ENCODE measurements at places on chromosomes 6 and 20.
A peak's percentile ranks its signal among the peaks of the same experiment; 100 is the strongest.

DNA sequence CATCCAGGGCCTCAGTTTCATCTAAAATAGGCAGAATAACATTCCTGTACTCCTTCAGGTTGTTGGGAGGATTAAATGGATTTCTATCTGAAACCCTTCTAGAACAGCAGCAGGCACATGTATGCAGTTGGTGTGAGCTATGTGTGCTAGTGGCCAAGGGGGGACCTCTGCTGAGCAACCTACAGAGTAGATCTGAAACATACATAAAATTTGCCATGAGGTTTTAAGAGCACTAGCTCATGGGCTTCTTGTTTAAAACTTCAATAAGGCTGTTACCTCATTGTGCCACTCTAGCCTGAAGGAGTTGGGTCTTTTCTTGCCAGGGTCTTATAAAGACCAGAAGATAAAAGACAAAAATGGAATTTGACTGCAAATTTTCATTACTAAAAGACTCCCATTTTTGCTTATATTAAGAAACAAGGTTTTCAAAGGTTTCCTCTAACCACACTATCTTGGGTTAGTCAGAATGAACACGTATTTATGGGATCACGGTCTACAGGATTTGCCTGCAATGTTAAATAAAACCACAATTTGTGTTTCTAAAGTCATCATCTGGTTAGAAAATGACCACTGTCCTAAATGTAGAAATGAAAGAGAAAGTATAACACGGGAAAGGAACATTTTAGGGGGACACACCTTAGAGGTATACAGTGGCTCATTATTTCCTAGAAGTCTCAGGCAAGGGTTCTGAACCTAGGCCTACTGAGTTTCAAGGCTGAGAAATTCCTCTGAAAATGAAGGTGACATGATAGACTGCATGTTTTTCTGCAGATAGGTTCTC lies 144.9 kb upstream of the OLIG3 start:
- no peak for DNase-seq

- DNase-seq: no peak
These were observed 384.9 kb upstream of the SPTLC3 start for GRCh38 chr20:12623870-12624269.

DNA sequence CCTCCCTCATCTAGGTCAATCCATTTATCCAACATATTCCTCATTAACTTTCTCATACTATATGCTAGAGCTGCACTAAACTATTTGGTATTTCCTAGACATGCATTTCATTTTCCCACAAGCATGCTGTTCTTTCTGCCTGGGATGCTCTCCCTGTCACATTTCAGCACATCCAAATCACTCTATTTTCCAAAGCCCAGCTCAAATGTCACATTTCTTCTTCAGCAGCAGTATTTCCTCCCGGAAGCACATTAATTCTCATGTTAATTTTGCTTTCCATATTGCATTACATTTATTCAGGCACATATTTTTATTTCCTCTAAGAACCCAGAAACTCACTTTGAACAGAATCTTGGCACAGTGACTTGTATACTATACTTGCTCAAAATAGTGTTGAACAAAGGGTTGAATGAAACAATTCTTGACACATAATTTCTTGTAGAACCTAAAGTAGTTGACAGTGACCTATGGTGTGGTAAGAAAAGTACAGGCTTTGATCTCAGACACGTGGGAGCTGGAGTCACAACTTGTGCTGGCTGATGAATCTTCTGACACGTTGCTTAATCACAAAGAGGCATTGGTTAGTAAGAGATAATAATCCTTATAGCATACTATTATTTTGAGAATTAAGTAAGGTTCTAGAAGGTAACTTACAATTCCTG lies 30.8 kb upstream of the CD2AP start:
- no peak for DNase-seq

- no peak for DNase-seq
These were observed 198.3 kb downstream of the PLCB1 start for GRCh38 chr20:8330319-8330784.

- DNase-seq: no peak
These were observed 25.8 kb downstream of the LY86 start for GRCh38 chr6:6614096-6614982.

DNA sequence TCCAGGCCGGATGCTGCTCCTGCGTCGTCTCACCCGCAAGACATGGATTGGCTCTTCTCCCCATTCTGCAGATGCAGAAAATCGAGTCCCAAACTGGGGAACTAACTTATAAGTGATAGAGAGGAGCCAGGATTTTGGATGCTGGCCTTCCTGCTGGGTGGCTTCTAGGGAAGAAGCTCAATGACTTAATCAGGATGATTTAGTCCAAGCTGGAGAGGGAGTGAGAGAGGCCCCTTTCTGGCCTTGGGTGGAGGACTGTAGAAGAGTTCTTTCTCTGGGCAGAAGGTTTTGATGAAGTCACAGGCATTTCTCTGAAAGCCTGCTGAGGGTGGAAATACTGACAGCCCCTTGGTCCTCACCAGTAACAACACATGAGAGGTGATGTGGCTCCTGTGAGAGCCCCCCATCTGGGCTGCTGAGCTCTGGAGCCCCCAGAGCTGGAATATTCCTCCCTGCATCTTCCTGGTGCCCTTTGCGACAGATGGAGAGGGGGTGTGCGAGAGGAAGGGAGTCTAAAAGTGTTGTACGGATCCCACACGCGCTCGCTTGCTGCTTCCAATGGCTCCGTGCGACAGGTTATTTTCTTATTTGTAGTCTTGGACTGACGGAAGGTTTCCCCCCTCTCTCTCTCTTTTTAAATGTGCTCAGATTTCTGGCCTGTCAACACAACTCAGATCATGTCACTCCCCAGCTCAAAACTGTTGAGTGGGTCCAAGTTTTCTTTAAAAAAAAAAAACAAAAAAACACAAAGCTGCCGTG lies 3.5 kb downstream of the SIRPA start:
- DNase-seq: no peak

DNA sequence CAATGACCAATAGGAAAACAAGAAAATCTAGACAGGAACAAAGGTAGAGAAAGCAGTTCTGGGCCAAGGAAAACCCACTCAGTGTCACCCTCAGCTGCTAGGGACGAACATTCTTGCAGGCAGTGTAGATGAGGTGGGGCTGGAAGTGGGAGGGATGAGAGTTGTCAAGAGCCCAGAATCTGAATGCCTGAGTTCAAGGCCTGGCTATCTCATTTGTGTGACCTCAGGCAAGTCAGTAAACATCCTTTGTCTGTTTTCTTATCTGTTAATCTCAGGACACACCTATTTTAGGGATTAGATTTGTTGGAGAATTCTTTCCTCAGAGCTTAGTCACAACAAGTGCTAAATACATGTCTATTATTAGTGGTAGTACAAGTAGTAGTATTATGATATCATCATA lies 50.9 kb upstream of the KIF16B start:
- no peak for DNase-seq

DNA sequence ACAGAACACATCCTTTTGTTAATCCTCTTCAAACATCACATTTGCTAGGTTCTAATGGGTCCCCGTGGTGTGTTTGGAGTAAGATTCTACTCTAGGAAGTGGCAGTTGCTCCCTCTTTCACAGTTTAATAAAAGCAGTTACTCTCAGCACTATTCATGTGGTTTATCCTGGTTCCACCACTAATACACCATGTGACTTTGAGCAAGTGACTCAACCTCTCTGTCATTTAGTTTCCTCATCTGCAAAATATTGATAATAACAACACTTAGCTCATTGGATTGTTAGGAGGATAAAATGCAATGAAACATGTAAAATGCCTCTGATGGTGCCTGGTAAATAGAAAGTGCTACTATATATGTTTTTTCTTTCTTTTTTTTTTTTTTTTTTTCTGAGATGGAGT lies 488.0 kb upstream of the NOX3 start:
- DNase-seq: no peak

- DNase-seq: no peak
These were observed 785.1 kb downstream of the MAFB start for GRCh38 chr20:39903806-39904465.

DNA sequence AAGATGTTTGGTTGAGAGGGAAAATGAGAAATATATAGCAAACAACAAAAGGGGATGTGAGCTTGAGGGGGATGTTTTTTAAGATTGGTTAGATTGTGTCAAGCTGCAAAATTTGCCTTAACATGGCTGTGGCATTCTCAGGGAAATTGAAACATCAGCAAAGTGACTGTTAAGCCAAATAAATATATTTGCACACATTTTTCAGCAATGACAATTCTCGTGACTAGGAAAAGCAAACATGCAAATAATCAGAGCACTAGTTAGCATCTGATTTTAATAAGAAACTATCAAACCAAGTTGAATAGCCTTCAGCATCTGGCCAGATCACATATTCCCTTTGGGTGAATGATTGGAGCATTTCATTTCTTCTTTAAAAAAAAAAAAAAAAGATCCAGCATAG lies 262.8 kb downstream of the TBC1D7 start:
- DNase-seq: no peak

DNA sequence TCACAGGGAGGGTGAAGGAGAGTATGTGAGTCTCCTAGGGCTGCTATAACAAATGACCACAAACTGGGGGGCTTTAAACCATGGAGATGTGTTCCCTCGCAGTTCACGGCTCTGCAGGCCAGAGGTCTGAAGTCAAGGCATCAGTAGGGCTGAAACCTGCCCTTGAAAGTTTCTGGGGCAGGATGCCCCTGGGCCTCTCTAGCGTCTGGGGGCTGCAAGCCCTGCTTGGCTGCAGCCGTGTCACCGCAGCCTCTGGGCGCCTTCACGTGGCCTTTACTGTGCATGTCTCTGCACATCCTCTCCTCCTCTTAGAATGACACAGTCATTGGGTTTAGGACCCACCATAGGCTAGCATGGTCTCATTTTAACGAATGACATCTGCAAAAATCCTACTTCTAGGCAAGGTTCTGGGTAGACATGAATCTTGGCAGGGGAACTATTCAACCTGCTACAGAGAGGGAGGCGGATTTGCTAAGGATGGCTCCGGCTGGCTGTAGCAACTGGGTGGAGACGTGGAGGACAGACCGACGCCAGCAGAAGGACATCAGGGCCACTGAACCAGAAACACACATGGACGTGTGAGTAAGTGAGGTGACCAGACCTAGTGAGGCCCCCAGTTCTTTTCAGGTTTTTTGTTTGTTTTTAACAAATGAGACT lies 58.6 kb downstream of the PHACTR3 start:
- DNase-seq: no peak

DNA sequence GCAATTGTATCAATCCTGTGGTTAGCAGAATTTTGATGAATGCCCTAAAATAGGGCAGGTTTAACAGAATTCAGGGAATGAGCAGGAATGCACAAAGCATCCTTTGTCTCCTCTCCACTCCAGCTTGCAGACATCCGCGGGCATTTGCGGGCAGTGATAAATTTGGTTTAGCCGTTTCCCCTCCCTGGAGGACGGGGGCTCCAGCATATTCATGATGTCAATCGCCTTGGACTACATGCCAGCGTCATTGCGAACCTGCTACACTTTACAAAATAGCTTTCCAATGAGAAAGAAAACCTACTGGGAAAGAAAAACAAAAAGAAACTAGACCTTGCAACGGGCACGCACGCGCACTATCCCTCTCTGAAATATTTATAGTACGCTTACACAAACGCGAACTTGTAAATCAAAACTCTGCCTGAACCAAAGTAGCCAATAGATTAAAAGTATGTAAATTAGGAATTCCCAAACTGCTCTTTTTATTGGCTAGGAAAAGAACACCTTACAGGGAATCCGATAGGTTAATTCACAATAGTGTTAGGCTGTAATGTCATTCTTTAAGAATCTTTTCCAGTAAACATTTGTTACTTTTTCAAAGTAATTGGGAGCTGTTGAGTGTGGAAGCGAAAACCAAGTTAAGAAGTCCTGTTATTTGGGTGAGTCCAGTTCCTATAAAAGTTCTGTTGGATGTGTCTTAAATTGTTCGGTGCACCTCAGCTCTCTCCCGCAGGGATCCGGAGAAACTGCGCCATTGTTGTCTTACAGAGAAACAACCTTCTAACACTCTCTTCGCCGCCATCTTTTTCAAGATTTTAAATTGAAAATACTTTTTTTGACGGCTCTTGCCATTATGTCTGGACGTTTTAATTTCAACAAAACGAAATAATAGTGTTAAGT lies 136.7 kb downstream of the HFE start:
- no peak for DNase-seq

DNA sequence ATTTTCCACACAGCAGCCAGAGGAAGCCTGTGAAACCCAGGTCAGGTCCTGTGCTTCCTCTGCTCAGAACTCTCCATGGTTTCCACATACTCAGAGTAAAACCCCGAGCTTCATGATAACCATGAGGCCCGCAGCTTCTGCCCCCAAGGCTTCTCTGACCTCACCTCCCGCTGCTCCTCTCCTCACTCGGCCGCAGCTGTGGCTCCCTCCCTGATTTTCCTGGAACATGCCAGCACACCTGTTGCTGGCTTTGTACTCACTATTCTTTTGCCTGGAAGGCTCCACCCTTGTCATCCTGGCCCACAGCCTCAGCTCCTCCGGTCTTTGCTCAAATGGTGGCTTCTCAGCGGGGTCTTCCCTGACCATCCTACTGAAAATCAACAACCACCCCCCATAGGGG lies 341.7 kb downstream of the PREX1 start:
- DNase-seq: no peak

GRCh38 chr20:44714102-44714700 lies 968 bp upstream of the CCN5 start:
- no peak for DNase-seq

DNA sequence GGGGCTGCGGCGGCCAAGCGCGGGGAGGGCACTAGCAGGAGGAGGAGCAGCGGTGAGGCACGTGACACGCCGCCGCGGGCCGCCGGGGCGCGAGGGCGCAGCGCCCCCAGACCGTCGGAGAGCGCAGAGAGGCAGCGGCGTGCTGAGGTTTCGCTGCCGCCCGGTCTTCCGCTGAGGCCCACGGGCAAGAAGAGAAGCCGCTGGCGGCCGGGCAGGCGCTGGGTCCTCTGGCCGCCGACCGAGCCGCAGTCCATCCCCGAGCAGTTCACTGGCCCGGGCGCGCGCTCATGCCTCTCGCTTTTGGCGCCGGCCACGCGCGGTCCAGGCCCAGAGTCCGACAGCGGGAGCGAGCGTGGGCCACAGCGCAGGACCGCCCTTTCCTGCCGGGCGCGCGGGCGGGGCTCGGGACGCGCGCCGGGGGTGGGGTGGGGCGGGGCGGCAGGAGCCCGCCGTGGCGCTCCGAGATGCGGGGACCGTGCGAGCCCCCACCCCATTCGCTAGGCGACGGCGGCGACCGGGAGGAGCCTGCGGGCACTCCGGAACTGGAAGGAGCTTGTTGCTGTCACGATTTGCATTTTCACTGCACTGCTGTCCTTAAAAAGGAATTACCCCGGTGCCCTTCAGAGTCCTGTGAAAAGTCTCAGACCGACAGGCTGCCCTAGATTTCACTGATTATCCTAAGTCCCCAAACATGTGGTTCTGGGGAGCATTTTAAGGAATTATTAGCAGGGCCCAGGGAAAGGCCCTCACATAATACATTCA lies at the start of gene MCUR1:
Gene MCUR1, minus strand, starts transcription at position 382 of the 762 bp plus-strand sequence. Its CDS starts 128 bp downstream, at position 254.
- peak; percentile 87 for DNase-seq

- DNase-seq: no peak
These were observed 461.3 kb downstream of the KIF16B start for GRCh38 chr20:16111852-16112412.

DNA sequence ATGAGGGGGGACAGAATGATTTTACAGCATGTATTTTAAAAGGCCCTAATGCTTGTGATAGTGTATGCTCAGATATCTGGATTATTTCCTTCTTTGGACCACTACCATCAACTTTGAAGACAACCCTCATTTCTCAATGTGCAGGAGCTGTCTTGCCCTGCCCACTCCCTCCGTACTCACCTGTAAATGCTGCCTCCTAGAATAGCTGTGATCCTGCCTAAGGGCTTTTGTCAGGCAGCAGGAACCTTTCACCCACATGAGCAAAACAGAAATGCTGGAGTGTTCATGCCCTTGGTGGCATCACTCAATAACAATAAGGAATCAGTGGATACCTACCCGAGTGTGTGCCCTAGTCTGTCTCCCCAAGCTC lies 723.6 kb upstream of the FLRT3 start:
- DNase-seq: no peak

All from nucleus accumbens (tissue), 56 donors.